Mammary microvascular endothelial cell (primary cell): ENCODE measurements at places on chromosomes 3 and 15. TPM values are rescaled to one million over a fixed set of nuclear protein-coding genes. Genes with fewer than 3 reads are reported as not detected.

TRAT1 gene
- total RNA-seq: not detected in 2 replicates

MAGEL2 gene
- total RNA-seq: not detected in 2 replicates

PPARG gene
- total RNA-seq: 17.1 and 20.1 TPM in 2 replicates

SKIL gene
- total RNA-seq: 14.7 and 15.8 TPM in 2 replicates
